Stimulated activated naive CD4-positive, alpha-beta T cell (primary cell): ENCODE measurements at places on chromosomes 11 and 22.

DNA sequence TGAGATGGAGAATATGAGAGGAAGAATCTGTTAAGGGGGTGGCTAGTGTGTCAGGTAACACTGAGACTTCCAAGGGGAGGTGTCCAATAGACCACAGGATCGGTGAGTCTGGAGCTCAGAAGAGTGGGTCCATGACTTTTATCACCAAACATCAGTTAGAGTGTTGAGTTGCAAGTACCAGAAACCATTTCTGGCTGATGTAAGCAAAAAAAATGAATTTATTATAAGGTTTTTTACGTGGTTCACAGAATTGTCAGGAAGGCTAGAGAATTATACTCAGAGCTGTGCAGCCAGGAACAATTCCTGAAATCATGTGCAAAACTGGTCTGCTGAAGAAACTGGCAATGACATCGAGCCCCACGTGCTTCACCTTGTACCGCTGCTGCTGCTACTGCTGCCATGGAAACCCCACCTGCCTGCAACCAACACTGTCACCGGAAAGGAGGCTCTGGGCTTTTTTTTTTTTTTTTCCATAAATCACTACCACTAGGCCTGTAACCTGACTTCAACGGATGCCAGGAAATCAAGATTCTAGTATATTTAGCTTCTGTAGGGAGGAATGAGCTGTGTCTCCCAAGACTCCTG, 16.6 kb upstream of the STK33 start:
- DNase-seq, result peak; percentile 18

GRCh38 chr11:75191330-75191717, 40.4 kb downstream of the SLCO2B1 start:
- no peak for DNase-seq

DNA sequence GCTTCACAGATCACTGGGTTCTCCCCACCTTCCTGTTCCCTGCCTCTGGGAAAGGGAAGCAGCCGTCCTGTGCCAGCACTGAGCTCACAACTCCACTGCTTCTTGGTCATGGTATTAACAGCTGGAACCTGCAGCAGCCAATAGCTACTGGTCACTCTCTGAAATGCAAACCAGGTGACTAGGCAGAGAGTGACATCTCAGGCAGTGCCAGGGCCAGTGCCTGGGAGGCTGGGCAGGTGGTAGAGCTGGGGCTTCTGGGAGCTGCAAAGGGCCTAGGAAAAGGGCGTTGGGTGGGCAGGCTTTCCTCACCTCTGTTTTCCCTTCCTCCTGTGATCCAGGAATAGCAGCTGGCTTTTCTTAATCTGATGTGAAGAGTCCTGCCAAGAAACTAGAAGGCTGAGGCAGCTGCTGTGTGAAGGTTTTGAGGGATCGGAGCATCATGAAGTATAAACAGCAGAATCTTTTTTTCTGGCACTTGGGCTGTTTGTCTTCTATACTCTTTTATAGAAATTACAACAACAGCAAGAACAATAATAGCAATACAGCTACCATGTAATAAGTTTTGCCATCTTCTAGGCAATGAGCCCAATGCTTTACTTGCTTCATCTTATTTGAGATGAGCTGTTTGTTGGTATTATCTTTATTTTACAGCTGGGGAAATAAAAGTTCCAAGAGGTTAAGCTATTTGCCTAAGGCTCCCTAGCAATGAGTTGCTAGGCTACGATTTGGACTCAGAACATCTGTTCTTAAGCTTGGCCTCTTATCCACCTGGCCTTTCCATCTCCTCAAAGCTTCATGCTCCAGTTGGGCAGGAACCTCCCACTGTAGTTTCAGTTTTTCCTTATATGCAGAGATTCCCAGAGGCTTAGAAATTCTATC, 22.0 kb upstream of the CD44 start:
- no peak for DNase-seq

DNA sequence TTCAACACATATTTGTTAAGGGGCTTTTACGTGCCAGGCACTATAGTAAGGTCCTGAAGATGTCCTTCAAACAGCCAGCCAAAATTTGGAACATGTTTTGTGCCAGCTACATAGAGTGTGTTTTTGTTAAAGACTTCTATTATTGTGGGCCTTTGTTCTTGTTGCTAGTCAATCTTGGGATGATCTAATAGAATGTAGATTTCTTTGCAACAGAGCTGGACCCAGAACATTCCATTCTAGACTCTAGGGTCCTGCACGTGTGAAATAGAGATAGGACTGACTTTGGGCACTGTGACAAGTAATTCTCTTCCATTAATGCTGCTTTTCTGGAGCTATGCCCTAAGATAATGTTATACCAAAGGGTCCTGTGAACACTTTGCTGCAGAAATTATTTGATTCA, 16.9 kb upstream of the IPO7 start:
- no peak for DNase-seq

- no peak for DNase-seq
Observed at GRCh38 chr11:74937696-74938475, 11.0 kb downstream of the XRRA1 start.

- no peak for DNase-seq
Observed at GRCh38 chr11:132054822-132055221, 684.4 kb downstream of the NTM start.

GRCh38 chr22:46653596-46653995, 33.4 kb downstream of the GRAMD4 start:
- DNase-seq, result no peak

DNA sequence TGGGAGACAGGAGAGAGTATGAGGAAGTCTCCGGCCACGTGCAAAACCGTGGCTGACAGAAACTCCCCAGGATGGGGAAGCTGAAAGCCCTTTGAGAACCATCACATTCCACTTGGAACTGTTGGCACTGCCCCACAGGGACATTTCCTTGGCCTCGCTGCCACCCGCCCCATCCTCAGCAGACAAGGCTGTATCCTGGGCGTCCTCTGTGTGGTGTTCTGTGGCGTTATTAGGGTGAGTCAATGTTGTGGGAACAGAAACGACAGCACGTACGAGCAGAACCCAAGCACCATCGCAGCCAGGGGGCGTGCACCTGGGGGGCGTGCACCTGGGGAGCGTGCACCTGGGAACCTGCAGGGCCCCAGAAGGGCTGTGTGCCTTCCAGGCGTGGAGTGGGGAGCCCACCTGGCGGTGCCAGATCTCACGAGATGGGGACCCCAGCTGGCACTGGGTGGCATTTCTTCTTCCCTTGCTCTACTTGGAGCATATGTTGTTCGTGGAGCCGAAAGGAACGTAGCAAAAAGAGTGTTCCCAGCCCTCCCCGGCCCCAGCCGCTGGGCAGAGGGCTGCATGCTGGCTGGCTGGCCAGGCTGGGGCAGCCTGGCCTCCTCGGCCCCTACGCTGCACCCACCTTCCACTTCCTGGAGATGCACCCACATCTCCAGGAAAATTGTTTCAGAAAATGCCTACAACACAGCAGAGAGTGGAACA, 35.4 kb downstream of the NFAM1 start:
- no peak for DNase-seq

- DNase-seq, result no peak
Observed at GRCh38 chr11:60810569-60810968, 25.4 kb downstream of the MS4A10 start.

DNA sequence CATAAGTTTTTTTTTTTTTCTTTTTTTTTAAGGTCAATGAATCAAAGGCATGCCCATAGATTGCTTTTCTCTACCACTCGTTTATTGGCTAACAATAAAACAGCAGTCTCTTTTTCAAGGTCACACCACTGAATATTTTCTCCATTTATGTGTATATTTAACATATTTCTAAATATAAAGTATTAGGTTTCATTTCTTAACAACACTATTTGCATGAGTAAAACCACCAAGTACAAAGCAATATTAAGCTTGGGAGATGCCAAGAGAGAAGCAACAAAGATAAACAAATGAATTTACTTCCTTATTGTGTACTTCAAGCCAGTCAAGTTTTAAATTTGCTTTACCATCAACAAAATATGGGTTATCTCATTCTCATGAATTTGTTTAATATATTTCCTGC, 708.9 kb upstream of the CCDC179 start:
- no peak for DNase-seq

- DNase-seq, result no peak
Observed at GRCh38 chr11:94800414-94800813, 32.3 kb downstream of the AMOTL1 start.

DNA sequence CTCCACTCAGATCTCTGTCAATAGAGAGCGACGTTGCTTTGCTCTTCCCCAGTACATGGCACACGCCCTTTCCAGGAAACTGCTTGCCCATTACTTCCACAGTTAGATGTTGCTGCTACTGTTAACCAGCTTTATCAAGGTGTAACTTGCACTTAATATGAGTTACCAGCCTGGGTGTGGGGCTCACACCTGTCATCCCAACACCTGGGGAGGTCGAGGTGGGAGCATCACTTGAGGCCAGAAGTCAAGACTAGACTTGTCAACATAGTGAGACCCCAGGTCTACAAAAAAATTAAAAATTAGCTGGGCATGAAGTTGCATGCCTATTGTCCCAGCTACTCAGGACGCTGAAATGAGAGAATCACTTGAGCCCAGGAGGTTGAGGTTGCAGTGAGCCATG, 177.1 kb upstream of the B3GAT1 start:
- no peak for DNase-seq

DNA sequence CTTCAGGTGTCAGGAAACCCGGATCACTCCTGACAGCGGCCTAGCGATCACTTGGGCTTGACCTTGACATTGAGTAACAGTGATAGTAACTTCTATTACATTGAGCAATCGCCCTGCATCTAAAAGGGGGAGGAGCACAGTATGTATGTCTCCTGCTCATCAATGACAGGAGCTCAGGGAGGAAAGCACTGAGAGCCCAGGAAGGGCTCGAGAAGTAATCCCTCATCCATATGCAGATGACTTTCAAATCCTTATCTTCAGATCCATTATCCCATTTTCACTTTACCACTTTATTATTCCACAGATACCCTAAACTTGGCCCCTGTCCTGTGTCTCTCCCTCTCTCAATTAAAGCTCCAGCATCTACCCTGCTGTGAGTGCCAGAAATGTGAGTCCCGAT, 47.8 kb downstream of the ABTB2 start:
- DNase-seq, result no peak

- no peak for DNase-seq
Observed at GRCh38 chr22:31210556-31211421, 1.3 kb upstream of the LIMK2 start.

- DNase-seq, result no peak
Observed at GRCh38 chr11:104046331-104046730, 9.9 kb downstream of the DDI1 start.

GRCh38 chr11:47509077-47509536, 43.8 kb downstream of the CELF1 start:
- peak; percentile 5 for DNase-seq

DNA sequence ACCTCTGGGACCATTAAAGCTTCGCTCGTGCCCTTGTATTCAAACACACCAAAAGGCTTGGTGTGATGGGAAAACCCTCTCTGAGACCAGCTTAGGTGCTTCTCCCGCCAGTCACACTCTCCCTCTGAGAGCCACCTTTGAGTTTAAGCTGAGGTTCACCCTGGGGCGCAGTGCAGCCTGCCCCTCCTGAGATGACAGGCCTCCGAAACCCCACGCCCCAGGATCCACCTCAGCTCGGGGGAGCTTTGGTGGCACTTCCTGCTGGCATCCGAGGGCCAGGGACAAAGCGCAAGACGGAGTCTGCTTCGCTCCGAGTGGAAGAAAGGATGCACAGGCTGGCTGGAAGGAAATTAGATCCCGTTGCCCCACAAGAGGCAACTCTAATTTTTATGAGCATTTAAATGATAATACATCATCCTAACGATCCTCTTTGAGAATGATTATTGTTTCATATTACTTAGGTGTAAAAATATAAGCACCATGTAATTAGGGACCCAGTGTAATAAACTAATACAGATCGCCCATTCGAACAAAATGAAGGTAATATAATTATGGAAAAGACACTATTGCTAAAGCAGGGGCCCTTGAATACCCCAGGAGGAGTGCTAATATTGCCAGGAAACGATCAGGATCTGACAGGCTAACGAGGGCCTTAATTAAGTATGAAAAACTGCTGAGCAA, 134.7 kb downstream of the CEP164 start:
- no peak for DNase-seq

GRCh38 chr22:49531368-49531791, 296.3 kb downstream of the BRD1 start:
- DNase-seq, result no peak

DNA sequence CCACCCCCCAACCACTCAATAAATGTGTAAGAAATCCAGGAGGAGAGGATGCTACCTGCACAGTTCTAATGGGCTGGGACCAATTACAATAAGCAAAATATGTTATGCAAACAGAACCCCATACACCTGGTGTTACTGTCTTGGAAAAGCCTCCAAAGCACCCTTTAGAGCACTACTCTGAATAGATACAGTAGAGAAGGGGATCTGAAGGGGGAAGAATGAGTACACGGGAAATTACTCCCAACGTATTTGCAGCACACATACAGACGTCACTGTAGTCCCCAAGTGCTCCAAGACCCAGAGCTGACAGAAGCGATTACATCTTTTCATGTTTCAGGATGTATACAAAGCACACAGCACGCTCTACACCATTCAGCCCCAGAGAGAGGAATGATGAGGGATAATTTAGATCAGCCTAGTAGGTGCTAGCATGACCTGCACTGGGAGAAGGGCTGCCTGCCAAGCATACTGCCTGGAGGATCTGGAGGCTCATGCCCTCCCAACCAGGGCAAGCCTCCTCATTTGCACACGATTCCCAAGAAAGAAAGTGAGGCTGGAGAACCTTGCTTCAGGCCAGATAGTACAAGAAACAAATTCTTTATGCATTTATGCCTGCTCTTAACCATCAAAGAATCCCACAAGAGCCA, 63.8 kb downstream of the AMBRA1 start:
- DNase-seq, result no peak

GRCh38 chr11:45974806-45975205, 52.4 kb downstream of the LARGE2 start:
- DNase-seq, result no peak

DNA sequence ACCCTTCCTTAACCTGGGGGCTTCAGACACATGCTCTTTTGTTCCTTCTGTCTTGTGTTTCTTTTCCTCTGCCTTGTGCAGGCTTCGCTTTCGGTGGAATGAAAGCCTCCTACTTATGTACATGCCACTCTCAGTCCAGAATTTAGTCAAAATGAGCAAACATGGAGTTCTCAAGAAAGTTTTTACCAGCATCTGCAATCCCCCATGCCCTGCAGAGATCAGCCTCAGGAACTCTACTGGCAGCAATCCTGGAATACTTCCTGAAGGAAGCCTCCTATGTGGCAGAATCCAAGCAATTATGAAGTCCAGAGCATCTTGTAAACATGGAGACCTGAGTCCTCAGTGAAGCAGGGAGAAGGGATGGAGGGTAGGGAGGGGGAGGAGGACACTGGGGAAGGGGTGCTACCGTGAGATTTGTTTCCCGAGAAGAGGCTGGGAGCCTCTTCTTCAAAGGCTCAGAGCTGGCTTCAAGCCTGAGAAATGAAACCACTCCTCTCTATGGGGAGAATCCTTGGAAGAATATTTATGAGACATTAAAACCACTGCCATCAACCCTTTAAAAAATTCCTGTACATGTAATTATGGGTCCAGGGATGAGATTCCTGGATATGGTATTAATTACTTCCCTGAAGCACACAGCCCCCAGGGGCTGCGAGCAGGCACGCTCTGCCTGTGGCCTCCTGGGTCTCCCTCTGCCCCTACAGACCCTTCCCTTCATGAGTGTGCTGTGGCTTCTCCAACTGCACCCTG, 58.4 kb downstream of the TENM4 start:
- DNase-seq, result no peak

- DNase-seq, result no peak
Observed at GRCh38 chr11:73024639-73025038, 117.5 kb downstream of the FCHSD2 start.
